ENCODE measurements at places on chromosomes 1 and 21.

DNA sequence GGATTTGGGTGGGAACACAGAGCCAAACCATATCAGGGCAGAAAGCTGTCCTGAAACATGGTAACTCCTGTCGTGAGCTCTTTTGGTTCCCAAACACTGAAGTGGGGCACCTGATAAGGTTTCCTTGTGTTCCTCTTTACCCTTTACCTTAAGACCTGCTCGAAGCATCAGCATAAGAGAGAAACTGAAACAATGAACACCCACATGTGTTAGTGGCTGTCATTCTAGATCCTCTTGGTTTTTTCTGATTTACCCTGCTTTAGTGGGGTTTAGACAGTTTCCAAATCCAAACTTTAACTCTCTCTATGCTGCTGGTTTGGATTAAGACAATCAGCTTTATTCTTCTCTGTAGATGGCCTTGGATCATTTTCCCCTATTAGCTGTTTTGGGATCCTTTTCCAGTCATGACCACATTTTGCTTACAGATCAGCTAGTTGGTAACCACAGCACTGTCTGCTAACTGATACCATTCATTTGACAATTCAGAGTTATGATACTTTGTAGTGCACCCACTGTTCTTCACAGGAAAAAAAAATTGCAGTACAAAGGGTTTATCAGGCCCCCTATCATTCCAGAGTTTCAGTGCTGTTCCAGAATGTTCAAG lies 975 bp upstream of the MNDA start:
- no peak for DNase-seq

DNA sequence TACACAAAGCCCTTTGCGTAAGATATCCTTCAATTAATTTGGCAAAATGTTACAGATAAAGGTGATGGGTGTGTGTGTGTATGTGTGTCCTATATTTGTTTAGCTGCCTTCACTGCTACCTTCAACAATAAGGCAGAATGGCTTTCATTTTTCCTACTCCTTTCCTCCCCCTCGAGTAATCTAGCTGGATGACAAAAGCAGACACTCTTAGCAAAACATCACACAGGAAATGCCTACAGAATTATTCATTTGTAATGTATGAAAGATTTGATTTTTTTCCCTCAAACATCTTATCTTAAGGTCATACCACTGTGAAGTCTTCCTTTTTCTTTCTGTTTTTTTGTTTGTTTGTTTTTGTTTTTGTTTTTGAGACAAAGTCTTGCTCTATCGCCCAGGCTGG lies 10.6 kb downstream of the PTPN22 start:
- DNase-seq: no peak

DNA sequence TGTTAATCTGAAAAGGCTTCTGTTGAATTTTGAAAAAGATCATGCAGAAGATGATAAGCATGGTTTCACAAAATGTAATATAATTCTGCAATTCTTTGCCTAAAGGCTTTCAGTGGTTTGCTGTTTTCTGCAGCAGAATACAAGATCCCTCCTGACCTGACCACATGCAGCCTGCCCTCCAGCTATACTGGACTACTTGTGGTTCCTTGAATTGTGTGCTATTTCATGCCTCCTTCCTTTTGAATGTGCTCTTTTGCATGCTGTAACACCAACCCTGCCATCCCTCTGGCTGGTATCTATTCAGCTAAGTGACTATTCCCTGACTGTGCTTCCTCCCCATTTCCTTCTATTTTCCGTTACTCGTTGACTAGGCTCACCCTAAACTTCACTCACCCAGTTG lies 55.5 kb downstream of the CACNA1E start:
- DNase-seq: no peak

DNA sequence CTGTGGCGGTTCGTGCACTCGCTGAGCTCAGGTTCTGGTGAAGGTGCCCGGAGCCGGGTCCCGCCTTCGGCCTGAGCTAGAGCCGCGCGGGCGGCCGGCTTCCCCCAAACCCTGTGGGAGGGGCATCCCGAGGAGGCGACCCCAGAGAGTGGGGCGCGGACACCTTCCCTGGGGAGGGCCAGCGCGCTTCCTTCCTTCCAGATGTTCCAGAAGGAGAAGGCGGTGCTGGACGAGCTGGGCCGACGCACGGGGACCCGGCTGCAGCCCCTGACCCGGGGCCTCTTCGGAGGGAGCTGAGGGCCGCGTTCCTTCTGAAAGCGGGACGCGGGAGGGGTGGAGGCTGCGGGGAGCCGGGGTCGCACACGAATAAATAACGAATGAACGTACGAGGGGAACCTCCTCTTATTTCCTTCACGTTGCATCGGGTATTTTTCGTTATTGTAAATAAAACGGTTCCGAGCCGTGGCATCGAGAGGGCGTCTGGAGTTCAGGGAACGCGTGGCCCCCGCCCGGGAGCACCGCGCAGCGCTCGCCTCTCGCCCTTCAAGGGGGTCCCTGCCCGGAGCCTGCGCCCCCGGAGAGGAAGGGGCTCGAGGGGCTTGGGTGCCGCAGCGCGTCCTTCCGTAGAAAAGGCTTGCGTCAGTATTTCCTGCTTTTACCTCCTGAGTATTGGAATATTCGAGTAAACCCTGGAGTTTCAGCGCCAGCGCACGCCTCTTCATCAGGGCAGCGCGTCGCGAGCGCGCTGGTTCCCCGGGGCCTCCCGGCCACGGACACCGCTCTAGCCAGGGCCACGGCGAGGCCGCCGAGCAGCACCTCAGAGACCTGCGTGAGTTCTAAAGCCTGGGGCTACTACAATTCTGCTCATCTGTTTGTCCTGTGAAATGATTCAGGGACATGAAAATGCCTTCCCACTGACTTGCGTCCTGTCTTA lies 11.5 kb downstream of the YBEY start:
- DNase-seq: no peak

GRCh38 chr1:88783145-88783544 lies 99.1 kb downstream of the PKN2 start:
- no peak for DNase-seq

DNA sequence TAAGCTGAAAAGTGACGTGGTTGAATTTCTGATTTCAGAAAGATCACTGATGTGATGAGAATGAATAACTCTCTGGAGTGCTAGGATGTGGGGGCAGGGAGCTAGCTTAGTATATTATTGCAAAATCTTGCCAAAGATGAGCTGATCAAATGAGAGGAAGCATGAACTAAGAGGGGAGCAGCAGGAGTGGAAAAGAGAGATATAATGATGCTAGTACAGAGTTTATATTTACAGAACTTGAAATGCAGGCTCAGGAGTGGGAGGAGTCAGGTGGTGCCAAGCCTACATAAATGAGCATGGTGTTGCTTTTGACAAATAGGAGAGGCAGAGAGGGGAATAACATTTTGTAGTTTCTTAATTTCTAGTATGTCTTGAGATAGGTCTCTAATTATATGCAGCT lies 38.1 kb upstream of the NBL1 start:
- DNase-seq: no peak

DNA sequence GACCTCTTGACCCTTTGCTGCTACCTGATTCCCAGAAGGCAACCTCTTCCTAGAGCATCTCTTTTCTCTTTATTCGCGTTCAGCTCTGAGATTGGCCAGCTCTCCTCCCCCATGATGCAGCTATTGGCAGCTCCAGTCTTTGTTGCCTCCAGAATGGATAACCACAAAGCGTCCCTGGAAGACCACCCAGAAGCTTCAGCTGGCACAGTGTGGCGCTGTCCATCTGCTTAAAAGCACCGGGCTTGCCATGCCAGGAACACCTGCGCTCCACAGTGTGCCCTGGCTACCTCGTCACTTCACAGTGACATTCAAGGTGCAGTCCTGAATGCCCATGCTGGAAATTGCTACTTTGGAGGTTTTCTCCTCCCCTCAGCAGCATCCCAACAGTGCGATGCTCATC lies 353.9 kb downstream of the LMO4 start:
- no peak for DNase-seq

DNA sequence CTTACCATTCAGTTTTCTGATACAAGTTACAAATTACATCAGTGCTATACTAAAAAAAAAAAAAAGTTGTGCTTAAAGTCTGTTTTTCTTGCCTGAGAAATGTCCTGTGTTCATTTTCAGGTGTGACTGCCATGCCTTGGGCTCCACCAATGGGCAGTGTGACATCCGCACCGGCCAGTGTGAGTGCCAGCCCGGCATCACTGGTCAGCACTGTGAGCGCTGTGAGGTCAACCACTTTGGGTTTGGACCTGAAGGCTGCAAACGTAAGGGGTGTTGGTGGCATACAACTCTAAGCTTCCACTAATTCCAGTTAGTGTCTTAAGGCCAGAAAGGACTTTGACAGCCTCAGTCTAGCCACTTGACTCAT lies 60.1 kb upstream of the LAMC2 start:
- no peak for DNase-seq

DNA sequence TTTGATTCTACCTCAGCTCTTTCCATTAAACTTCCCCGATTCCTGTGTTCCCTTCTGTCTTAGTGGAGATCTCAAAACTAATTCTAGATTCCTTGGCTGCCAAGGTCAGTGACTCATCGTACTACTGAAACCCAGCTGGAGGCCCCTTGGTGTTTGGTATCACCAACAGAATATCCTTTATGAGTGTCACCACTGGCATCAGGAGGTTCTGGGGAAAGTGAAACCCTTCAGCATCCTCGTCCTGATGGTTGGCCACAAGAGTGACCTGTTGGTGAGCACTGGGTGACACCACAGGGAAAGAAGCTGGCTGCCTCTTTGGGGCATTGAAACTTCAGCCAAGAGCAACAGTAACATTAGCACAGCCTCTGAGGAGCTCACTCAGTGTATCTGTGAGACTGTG lies 9.6 kb downstream of the RAB42 start:
- DNase-seq: no peak

DNA sequence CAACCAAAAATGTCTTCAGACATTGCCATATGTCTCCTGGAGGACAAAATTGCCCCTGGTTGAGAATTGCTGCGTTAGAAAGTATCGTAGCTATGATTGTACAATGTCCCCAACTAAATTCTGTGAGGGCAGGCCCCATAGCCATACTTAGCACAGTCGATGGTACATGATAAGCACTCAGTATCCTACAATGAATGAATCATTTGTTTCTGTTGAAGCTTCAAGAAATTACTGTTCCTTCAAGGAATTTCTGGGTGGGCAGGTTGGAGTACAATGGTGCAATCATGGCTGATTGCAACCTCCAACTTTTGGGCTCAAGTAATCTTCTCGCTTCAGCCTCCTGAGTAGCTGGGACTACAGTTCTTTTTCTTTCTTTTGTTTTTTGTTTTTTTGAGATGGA lies 4.7 kb downstream of the CAP1 start:
- no peak for DNase-seq

GRCh38 chr21:34362136-34362444 lies 1.7 kb upstream of the KCNE2 start:
- DNase-seq: no peak

DNA sequence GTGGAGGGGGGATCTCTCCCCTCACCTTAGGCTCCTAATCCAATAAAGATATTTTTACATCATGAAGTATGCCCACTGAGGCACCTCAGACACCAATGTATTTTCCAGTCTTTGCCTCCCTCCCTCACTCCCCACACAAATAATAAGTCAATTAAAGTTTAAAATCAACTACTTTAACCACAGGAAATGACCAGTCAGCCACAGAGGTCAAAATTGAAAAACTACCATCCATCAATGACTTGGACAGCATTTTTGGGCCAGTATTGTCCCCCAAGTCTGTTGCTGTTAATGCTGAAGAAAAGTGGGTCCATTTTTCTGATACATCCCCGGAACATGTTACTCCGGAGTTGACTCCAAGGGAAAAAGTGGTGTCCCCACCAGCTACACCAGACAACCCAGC lies 70.6 kb upstream of the DYNLT5 start:
- no peak for DNase-seq

- no peak for DNase-seq
Observed at GRCh38 chr1:183896466-183897048, 91.6 kb downstream of the RGL1 start.

GRCh38 chr1:161215076-161215475 lies at the start of gene FCER1G:
Gene FCER1G, plus strand, starts transcription at chr1:161215295. Its CDS starts 27 bp downstream, at chr1:161215322.
- no peak for DNase-seq

DNA sequence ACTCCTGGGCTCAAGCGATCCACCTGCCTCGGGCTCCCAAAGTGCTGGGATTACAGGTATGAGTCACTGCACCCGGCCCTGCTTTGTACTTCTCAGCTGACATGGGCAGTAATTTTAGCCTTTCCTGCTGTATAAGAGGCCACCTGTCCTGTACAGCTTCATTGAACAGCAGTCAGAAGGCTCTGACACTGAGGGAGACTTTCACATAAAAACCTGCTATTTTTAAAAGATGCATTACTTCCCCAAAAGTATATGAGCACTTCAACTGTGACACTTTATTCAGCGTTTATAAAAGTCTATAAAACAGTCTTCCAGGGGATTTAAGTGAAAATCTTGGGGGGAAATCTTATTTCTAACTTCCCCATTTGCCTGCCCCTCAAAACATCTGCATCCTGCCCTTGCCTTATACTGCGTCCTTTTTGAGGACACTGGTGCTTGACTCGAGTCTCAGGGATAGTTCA lies 17.6 kb downstream of the RNU5D-1 start:
- DNase-seq: no peak

- DNase-seq: no peak
Observed at GRCh38 chr1:84412316-84412942, 14.1 kb downstream of the DNASE2B start.

All from NCI-H1436 treated with DMSO at 0.1 percent for 48 hours (cell line).